ENCODE measurements at places on chromosomes 3 and 15.

DNA sequence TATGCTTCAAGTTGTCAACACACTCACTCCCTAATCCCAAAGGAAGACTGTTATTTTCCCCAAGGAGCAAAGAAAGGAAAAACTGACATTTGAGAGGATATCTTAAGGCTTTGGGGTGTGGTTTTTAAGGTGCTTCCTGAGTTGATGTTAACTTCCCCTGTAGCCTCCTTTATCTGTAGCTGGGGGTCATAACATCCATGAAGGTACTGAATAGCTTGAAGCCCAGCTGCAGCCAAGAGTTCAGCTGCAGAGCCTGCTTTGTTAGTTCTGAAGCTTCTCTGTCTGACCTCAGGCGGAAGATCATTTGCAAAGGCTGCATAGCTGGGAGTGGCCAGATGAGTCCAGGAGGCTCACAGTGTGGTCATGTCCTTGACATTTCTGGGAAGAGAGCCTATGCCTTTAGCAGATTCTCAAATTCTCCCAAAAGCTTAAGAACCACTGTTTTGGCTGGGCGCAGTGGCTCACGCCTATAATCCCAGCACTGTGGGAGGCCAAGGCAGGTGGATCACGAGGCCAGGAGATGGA is 165.4 kb downstream of the SV2B start:
- DNase-seq = no peak

DNA sequence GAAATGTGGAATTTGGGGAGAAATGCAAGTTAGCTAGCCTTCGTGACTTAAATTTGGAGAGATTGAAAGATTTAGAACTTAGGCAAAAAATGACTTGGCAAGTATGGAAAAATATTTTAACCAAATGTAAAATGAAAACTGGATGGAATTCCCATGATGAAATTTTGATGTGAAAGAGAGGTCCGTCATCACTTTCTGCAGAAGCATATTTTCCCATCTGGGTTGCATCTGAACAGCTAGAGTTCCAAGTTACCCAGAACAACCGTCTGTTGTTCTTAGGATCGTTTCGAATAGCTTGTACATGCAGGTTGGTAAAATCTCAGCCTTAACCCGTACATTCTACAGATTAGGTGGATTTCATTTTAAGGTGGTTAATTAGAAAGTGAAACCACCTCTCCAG is 136.3 kb downstream of the GHSR start:
- DNase-seq = no peak

- no peak for DNase-seq
Measured at GRCh38 chr3:39339086-39339485, 9.6 kb downstream of the CCR8 start.

DNA sequence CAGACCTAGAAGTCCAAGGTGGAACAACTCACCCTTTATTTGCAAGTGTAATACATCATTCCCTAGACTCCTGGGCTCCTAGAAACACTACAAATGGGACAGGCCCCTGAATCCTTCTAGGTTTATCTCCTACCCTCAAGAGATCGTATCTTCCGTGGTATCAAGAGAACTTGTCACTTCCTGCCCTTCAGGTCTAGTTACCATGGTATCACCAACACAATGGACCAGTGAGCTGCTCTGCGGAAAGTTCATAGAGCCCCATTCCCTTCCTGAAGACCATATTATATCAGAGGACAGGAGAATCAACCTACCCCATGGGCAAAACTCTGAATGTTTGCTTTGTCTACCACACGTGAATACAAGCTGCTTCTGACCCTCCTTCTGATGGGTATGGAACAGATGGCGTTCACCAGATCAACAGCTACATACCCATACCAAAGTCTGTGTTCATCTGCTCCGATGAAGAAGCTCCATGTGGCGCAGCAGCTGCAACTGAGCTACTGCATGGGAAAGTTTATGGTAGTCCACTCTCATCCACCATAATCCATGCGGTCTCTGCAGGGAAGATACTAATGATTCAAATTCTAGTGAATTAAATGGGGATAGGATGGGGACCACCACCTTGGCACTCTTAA is 84.6 kb upstream of the KLF13 start:
- DNase-seq = no peak

GRCh38 chr3:67774676-67775075 is 120.3 kb upstream of the SUCLG2 start:
- DNase-seq = no peak

DNA sequence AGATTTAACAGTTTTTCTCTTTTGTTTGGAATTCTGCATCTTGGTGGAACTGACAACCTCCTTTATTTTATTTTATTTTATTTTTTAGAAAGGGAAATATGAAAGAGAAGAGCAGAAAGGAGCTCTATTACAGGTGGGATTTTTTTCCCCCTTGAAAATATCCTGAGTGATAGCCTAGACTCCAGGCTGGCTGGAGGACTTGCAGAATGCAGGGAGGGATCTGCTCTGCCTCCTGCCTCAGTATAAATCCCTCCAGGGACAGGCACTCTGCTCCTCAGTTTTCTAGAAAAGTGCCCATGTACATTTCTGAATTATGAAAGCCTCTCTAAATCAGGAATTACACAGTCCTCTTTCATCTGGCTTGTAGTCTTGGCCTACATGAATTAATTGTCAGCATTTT is 173.7 kb downstream of the TMEM108 start:
- DNase-seq = no peak

GRCh38 chr15:66029650-66030049 is 160.4 kb downstream of the RAB11A start:
- no peak for DNase-seq

DNA sequence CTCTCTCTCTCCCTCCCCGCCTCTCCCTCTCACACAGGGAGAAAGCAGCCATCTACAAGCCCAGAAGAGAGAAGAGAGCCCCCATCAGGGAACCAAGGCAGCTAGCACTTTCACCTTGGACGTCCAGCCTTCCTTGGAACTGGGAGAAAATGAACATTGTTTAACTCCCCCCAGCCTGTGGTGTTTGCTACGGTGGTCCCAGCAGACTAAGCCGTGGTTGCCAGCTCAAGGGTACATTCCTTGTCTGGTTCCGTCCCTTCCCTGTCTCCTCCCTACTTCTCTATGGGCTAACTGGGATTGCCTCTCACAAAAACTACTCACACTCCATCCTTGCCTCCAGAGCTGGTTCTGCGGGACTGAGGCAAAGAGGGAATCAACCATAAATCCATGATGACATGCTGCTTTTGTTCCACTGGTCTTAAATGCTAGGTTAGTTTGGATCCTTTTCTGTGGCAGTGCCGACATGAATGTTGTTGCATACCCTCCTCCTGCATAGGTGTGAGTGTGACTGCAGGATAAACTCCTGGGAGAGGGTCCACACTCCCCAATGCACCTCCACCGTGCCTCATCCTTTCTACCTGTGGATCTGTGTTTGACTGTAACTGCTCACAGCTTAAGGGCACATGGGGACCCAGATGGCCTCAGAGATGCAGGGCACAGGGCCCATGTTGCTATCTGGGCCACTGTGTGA is 12.0 kb downstream of the C3orf22 start:
- DNase-seq = no peak

- DNase-seq = no peak
Measured at GRCh38 chr15:92271179-92271578, 122.5 kb upstream of the ST8SIA2 start.

DNA sequence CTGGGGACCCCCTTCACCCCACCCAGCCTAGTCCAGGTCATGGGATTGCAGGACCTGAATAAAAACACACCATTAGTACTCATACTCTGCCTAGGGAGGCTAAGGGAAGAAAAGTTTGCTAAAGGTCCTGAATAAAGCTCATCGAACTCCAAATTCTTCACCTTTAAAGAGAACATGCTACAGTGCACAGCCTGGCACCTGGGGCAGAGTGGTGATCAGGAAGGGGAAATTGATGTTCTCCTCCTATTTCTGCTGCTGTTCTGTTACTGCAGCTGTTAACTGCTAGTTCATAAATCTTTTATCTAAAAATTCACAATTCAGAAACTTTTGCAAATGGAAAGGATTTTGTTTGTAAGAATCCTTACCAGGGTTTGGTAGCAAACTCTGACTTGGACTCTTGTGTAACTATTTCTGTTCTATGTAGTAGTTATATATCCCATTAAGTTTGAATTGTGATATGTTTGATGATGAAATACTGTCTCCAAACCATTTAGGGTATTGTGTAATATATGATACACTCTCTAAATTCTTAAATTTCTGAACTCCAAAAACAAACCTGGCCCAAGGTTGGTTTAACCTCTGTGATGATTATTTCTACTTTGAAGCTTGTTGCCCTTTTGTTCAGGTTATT is 27.9 kb downstream of the MCTP2 start:
- no peak for DNase-seq

DNA sequence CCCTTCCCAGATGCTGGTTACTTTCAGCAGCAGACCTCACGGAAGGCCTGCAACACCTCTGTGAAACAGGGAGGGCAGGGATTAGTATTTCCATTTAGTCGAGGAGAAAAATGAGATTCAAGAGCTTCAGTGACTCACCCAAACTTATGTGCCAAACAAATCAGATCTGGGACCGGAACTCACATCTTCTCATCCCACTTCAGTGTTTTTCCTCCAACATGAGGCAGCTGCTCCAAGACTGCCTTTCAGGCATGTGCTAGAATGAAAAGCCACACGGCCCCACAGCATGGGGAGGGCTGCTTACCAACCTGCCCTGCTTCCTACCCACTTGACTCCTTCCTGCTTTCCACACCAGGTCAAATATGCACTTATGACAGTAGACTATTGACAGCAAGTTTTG is 129.4 kb upstream of the SLC24A5 start:
- DNase-seq = no peak

DNA sequence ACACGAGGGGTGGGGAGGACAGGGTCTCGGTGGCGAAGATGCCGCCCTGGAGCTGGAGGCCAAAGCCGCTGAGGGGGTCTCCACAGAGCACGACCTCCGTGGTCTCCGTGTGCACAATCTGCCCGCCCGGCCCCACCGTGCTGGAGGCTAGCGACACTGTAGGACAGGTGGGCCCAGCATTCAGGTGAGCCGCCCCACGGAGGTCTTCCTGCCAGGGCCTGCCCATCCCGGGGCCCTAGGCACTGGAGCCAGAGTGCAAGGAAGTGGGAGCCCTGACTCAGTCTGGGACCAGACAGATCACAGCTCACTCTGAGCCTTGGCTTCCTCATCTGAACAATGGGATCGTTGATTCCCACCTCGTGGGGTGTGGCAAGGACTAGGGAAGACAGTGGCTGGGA is 25.8 kb downstream of the GRIP2 start:
- no peak for DNase-seq

DNA sequence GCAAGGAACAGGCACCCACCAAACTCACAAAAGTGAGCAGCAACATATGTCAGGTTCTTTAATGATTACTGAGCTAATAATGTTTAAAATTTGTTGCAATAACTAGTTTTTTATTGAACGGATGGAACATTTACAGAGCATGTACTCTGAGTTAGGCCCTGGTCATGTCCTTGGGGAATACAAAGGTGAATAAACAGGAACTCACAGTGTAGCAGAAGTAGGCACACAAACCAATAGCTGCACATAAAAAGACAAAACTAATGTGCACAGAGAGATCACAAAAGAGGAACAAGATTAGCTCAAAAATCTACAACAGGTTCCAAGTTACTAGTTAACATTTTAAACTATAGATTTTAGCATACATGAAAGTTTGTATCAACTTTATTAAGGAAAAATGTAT is 505.3 kb upstream of the PPP2R3A start:
- DNase-seq = no peak

DNA sequence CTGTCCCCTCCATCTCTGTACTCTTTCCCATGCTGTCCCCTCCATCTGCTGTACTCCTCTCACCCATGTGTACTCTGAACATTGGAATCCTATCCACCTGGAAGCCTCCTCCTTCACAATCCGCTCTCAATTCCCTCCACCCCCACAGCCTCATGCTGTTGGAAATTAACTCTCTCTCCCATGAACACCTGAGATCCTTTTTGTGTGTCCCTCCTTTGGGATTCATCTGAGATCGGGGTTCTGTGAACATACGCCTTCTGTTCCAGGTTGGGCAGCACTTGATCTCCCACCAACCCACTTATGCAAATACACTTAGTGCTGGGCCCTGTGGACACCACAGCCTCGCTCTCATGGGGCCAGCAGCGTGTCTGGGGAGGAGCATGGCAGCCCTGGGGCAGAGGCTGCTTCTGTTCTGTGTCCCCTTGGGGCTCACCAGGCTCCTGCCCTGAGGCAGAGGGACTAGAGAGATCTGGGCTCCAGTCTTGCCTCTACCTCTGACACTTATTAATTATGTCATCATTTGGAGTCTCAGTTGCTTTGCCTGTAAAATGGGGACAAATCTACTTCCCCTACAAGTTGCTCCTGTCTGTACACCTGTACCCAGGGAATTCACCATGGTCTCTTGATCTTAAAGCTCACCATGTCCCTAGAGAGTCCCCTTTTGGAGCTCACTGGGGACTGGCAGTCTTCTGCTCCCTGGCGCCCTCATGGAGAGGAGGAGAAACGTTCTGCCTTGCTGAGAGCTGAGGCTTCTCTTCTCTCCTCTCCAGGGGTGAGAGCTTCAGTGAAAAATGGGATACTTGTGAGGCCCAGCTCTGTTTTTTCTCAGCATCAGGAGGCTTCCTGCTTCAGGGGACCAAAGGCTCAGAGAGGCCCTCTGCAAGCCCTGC is 42.7 kb downstream of the ITGA11 start:
- no peak for DNase-seq

GRCh38 chr3:48427630-48427962 is 2.3 kb downstream of the PLXNB1 start:
- DNase-seq = no peak

- DNase-seq = no peak
Measured at GRCh38 chr3:154235330-154235729, 89.0 kb downstream of the DHX36 start.

DNA sequence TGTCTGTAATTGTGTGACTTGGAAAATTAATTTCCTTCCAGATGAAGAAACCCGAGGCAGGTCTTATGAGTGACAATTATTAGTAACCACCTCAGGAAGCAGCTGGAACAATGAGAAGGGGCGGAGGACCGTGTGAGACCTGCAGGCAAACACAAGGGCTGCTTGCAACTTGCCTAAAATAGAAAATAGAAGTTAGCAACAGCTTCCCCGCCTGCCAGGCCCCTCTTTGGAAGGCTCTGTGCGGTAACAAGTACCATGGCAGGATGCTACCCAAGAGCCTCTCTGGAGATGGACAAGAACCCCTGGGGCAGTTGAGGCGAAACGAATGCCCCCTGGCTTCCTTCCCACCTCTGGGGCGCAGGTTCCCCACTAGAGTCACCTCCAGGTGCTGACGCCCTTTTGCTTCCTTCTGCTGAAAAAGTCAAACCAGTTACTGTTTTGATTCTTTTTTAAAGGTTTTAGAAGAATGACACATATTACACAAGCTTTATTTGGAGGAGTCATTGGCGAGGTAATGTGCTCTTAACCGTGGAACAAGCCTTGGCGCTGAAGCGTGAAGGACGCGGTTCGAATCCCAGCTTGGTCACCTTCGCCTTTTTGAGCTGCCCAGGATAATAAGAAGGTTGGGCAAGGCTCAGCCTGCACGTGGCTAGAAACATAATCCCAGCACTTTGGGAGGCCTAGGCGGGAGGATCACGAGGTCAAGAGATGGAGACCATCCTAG is 47.0 kb upstream of the SYNM start:
- no peak for DNase-seq
